Thyroid gland (tissue), 4 donors: ENCODE measurements at places on chromosomes 12 and 14. TPM values are rescaled to one million over a fixed set of nuclear protein-coding genes. Genes with fewer than 3 reads are reported as not detected.

The CELA1 gene
- total RNA-seq, result not detected

The PROX2 gene
- not detected for total RNA-seq

The ITGB7 gene
- total RNA-seq, result 15.6 TPM

The CISTR gene
- total RNA-seq, result not detected

The ZDHHC22 gene
- not detected for total RNA-seq

The RNASE7 gene
- not detected for total RNA-seq

The CIROP gene
- 0.11 TPM for total RNA-seq

The GARIN6 gene
- total RNA-seq, result not detected

The ABCD2 gene
- total RNA-seq, result 0.58 TPM

The CYP46A1 gene
- total RNA-seq, result 1.6 TPM

The BAZ1A gene
- total RNA-seq, result 29.8 TPM

The WNT1 gene
- total RNA-seq, result not detected

The TMEM132C gene
- total RNA-seq, result 0.68 TPM

The BHLHE41 gene
- 32.6 TPM for total RNA-seq

The SYT1 gene
- 1.3 TPM for total RNA-seq

The CD163L1 gene
- 0.54 TPM for total RNA-seq

The SAMD4A gene
- total RNA-seq, result 32.7 TPM

GRCh38 chr12:55957106-55957859, 8.6 kb downstream of the PMEL start:
- DNase-seq, result peak; percentile 60

DNA sequence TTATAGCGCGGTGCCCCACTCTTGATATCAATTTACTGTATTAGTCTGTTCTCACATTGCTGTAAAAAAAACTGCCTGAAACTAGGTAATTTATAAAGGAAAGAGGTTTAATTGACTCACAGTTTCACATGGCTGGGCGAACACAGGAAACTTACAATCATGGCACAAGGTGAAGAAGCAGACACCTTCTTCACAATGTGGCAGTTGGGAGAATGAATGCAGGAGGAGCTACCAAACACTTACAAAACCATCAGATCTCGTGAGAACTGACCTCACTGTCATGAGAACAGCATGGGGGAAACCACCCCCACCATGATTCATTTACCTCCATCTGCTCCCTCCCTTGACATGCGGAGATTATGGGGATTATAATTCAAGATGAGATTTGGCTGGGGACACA, 42.3 kb downstream of the FBXO34 start:
- no peak for DNase-seq

GRCh38 chr14:94681300-94682060, 69.3 kb downstream of the SERPINA3 start:
- DNase-seq, result no peak

DNA sequence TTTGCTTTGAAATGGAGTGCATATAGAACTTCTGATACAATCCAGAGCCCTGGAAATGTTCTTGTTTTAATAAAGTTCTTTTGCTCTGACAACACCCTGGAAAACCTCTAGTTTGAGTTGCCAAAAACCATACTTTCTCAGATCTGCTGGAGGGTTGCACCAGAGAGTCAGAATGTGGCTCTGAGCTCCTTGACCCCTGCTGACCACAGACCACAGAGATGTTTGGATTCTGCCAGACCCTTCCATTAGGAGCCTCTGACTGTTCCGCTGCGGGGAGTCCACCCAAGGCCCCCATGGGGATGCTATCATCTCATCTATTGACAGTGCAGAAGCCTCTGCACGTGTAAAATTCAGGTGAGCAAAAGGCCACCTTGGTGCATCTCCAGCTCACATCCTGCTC, 332.6 kb downstream of the GLT1D1 start:
- no peak for DNase-seq

GRCh38 chr12:122483969-122484368, 16.8 kb downstream of the ZCCHC8 start:
- DNase-seq, result no peak

DNA sequence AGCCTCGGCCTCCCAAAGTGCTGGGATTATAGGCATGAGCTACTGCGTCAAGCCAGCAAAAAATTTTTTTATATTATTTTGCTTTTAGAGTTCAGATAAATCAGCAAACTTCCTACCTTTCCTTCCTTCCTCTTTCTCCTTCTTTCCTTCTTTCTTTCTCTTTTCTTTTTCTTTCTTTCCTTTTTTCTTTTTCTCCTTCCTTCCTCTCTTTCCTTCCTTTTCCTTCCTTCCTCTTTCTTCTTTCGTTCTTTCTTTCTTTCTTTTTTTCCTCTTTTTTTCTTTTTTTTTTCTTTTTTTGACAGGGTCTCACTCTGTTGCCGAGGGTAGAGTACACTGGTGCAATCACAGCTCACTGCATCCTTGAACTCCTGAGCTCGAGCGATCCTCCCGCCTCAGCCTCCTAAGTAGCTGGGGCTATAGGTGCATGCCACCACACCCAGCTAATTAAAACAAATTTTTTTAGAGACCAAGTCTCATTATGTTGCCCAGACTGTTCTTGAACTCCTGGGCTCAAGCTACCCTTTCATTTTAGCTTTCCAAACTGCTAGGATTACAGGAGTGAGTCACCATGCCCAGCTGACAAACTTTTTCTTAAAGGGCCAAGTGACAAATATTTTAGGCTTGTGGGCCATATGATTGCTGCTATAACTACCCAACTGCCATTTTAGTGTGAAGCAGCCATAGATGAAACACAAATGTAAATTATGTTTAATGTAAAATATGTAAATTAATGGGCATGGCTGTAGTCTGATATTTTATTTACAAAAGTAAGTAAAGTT, 7.1 kb upstream of the WASHC4 start:
- DNase-seq, result no peak

DNA sequence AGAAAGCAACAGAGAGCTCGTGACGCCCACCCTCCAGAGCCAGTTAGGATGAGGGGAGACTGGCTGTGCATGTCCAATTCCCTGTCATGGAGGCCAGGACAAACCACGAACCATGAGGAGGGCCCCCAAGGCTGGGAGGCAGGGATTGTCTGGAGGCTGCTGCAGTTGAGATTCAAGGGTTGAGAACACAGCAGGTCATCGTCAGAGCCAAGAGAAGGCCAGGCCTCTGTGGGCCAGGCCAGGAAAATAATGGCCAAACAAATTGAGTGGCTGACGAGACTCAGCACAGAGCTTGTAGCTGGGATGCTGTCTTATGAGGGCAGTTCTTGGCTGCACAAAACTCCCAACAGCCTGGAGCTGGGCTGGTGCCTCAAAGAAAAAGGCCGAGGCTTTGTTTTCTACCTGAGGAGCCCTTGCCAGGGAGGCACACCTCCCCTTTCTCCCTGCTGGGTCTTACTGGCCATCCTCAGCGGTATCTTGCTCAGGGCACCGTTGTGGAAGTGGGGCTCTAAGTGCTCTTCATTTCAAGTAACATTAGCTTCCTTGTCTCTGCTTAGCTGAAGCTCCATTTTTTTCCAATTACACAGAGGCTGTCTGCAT, 665.9 kb downstream of the BCL11B start:
- no peak for DNase-seq

GRCh38 chr12:118357257-118358007, 15.3 kb downstream of the TAOK3 start:
- no peak for DNase-seq

GRCh38 chr12:94263011-94263811, 114.8 kb downstream of the PLXNC1 start:
- DNase-seq, result peak; percentile 43

DNA sequence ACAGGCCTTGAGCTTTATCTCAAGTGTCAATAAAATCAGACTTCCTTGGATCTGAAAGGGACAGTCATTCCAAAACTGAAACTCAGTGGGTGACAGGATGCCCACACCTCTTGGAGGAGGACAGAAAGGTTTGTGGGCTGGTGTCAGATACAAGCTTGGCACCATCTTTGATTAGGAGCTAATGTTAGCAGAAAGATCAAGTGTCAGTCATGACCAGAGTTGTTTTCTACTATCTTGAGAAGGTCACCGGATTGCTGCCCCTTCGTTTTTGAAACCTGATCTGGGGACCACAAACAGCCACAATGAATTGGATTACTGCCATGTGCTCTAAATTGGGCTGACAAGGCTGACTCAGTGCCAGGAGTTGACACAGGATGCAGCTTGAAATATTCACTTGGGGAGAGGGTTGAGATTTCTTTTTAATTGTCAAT, 88.3 kb downstream of the OTOGL start:
- DNase-seq, result no peak

GRCh38 chr14:86091811-86092210, 561.9 kb downstream of the FLRT2 start:
- DNase-seq, result no peak

GRCh38 chr14:70804556-70805162, 4.7 kb downstream of the MAP3K9 start:
- no peak for DNase-seq

DNA sequence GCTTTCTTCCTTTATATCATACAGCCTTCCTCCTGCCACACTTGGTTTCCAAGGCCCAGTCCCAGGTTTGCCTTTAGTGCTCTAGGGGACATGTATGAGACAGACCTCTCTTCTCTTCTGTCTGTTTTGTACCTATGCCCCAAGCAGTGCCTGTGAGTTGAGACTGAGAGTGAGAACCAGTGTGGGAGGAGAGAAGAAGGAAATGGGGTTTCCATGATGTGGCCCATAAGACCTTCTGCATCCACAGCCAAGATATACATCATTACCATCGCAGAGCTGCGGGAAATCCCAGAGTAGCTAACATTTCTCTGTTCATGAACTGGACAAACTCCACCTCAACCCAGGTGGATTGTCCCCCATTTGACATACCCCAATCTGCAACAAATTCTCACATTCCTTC, 2.8 kb downstream of the TESPA1 start:
- DNase-seq, result no peak

DNA sequence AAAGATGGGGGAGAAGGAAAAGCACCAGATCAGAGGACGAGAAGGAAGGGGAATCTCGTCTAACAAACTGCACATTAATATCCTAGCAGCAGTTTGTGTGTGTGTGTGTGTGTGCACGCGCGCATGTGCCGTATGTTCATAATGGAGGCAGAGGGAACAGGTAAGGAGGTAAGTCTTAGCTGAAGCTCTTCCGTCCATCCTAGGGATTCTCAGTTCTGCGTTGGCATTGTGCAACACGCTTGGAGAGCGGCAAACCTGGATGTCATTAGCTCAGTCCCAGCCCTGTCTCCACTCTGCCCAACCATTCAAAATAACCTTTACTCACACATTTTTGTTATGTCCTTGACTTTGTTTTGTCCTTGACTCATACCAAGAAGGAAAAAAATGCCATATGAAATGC, 1.6 kb upstream of the C1R start:
- DNase-seq, result no peak

GRCh38 chr14:25485381-25485780, 435.4 kb upstream of the STXBP6 start:
- no peak for DNase-seq

GRCh38 chr12:50022903-50023302, 2.4 kb downstream of the RACGAP1 start:
- DNase-seq, result no peak

DNA sequence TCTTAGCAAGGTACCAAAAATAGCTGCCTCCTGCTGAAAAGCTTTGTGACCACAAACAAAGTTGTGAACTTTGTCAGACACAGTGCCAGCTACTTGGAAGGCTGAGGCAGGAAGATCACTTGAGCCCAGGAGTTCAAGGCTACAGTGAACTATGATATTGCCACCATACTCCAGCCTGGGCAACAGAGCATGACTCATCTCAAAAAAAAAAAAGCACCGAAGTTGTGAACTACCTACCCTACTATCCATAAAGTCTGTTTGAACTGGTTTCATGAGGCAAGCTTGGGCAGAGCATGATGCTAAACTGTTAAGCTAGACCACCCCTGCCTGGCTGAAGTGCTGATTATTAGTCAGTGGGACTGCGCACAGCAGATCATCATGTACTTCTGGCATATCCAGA, 75.5 kb downstream of the RAD52 start:
- no peak for DNase-seq

GRCh38 chr12:85627584-85627983, 208.6 kb downstream of the RASSF9 start:
- no peak for DNase-seq

DNA sequence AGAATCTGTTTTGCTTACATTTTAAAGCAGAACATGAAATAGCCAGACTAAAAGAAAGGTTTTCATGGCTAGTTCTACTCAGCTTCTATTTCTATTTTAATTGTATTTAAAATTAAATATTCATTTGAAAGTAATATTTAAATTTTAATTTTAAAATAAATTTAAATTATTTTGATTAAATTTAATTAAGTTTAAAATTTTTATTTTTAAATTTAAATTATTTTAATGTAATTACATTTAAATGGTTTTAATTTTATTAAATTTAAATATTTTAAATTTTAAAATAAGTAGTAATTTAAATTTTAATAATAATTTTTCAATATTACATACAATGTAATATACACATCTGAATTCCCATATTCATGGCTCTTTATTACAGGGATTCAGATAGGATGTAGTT, 17.3 kb upstream of the KCNK10 start:
- DNase-seq, result no peak

GRCh38 chr14:62053188-62053587, 291.0 kb downstream of the SNAPC1 start:
- no peak for DNase-seq

GRCh38 chr14:31209605-31210004, 2.0 kb upstream of the HECTD1 start:
- DNase-seq, result no peak

GRCh38 chr14:24834956-24835355, 201.0 kb upstream of the GZMB start:
- peak; percentile 74 for DNase-seq

DNA sequence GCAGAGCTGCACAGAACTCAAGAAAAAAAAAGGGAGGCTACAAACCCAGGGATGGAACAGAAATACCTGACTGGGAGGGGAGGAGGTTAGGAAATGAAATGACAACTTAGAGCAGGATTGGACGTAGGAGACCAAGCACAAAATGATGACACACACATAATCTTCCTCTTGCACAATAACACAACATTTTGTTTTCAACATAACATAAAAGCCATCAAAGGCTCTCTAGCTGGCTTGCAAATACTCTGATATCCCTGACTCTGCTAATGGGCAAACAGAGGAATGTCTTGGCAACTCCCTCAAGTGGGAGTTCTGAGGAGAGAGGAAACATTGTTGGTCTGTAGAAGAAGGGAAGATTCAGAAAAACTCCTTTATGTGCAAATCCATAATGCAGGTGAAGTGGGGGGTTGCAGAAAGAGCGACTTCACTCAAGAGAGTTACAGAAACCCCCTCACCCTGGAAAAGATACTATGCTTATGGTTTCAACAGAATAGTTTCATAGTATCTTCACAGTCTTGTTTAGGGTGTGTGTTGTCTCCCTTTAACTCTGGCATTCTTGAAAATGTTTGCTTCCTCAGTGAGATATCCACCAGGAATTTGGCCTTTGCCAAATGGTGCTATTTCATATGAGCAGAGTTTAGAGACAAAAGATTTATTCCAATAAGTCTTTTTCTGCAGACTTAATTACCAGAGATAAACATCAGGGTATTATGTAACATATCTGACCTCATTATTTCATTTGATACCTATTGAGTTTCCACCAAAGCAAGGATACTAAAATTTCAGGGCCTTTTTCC, 43.8 kb upstream of the LTBP2 start:
- DNase-seq, result no peak

DNA sequence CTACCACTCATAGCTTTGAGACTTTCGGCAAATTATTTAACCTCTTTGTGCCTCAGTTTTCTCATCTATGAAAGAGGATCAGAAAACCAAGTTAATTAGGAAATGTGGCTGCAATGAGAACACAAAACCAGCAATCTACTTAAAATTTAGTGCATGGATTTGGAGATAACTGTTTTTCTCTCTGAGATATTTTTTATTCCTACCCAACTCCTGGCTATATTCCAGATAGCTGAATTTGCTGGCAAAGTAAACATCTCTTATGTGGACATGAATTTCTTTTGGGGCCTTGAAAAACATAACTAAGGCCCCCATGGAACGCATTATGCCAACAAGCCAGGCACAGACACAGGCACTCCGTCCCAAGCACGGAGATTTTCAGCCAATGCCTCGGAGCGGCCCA, 53.4 kb upstream of the FOXN3 start:
- no peak for DNase-seq
